ENCODE measurements at places on chromosomes 7 and 10.

GRCh38 chr7:15559416-15559928 is 2.3 kb downstream of the AGMO start:
- no peak for DNase-seq

DNA sequence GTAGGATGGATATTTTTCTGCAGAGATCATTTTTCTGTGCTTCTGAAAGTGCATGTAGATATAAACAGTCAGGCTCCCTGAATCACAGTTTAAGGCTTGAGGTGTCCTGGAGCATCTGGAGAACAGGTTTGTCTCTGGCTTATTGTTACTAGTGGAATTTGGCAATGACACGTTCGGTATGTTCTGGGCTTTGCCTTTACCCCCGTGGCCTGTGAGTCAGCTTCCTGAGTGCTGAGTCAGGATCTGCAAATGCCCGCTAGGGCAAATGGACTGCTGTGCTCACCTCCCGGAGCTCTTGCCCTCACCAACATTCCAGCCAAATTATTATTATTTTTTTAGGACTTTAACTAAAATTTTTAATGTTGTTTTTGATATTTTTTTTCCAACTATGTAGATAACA is 192.5 kb upstream of the PRSS1 start:
- DNase-seq: no peak

DNA sequence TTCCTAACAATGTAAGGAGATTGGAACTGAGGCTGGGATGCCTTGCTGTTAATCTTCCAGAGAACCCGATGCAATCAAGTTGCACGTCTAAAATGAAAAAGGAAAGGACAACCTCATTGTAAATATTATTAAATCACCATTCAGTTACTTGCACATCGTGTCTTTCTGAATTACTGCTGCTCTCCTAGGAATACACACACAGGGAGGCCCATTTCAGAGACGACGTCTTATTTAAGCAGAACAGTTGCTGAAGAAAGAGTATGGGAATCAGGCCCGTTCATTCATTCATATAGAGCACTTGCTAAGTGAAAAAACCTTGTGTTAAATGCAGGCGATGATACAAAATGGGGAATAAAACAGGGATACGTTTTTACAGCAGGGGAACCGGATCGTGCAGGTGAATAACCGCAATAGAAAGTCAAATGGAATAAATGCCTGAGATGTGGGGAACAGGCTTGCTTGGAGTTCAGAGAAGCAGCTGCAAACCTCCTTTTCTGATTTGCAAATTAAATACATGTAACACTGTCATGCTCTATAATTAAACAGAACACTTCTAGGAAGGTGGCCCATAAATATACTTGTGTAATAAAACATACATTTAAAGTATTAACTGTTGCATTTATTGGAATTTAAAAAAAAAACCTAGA is 409.9 kb downstream of the GALNT17 start:
- no peak for DNase-seq

DNA sequence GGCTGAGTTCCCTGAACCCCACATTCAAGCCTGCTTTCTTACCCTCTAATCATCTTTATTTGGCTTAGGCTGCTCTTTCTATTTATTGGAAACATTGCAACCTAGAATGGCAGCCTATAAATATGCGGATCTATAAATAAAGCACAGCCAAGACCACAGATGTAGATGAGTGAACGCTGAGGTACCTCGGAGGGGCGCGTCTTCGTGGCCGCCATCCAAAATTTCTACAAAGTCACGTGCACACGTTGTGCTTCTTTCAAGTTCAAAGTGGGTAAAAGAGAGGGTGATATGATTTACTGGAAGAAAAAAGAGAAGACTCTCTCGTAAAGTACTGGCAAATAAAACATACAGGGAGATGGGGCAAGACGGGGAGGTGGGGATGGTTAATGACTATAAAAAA is 132.6 kb upstream of the RSU1 start:
- DNase-seq: no peak

- DNase-seq: no peak
Observed at GRCh38 chr7:133134810-133135209, 52.9 kb upstream of the CHCHD3 start.

DNA sequence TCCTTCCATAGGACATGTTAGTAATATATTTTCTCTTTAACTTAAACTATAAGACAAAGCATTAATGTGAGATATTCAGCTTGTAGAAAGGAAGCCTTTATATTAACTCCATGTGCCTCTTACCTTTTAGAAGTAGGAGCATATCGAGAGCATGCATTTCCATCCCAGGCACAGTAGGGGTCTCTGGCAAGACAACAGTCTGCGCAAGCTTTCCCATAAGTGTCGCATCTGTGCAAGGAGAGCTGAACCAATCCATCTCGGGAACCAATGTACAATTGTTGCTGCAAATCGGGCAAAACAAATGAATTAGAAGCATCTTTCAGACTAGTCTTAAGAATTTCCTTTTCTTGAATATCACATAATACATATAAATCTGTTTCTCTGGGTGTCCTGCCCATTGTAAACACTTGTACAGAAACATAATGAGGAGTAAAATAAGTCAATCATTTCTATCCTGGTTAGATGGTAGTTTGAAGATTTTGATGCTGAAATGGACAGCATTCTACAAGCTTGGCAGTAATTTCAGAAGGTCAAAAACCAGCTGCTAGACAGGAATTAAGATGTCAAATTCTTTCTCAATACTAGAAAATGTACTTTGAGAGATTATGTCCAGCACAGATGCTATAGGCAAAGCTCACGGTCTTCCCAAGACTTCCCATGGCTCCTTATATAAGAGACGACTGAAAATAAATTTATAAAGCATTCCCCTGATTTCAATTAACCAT is 171.8 kb downstream of the SEMA3D start:
- DNase-seq: no peak

DNA sequence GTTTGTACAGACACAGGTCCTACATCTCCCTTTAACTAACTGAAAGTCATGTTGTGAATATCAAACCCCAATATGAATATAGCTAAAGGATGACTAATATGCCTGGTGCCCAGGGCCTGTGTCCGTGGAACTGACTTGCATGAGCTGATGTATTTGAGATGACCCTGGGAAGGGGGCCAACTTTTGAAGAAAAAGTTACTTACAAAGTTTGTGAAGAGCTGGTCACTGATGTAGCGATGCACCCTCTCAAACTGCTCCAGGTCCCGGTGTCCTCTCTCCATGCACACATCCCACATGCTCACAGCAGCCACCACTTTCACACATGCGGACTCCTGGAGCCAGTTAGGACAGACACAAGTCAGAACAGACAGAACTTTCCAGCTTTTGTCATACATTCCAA is 106.2 kb downstream of the ABCC2 start:
- DNase-seq: no peak

GRCh38 chr7:150685219-150686029 is at the start of gene GIMAP2:
Gene GIMAP2 (plus strand): TSS chr7:150685706. CDS start chr7:150687060, 1,354 bp downstream.
- peak; percentile 32 for DNase-seq

DNA sequence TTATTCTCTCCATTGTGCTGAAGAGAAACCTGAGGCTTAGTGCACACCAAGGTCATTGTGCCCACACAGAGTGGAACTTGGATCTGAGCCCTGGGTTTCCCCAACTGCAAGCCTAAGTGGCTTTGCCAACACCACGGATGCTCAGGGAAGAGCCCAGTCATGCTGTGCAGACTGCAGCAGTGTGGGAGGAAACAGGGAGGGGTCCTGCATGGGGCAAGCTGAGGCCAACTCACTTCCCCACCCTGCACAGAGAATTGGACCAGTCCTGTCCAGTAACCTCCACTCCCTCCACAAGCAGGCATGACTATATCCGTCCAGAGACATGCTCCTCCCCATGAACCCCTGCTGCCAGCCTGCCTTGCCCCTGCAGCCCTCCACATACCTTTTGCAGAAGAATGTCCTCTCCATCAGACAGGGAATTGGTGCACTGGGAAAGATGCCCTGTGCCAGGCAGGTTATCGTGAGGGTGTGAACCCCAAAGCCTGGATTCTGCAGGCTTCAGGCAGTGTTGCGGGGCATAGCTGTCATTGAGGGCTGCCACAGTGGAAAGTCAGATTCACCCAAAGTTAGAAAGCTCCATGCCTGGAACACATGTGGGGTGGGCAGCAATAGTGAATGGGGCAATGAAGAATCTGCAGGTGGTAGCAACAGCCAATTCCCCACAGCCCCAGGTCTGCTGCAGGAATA is 44.9 kb downstream of the DRGX start:
- DNase-seq: no peak
